ENCODE measurements at places on chromosomes 12 and 14.

DNA sequence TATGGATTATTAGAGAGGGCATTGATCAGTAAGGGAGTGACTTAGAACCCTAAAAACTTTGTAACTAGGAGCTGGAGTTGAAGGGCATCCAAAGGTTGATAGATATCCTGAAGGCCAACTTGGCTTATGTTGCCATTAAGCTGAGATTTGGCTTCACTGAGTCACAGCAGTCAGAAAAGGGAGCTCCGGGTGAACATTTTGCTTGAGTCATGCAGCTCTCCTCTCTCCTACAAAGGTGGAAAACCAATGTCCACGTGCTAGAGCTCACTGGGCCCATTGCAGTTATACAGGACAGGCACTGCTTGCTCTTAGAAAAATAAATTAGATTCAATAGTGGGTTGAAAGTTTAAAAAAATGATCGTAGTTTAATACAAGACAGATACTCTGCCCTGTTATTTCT is 87.3 kb upstream of the LRIG3 start:
- no peak for DNase-seq

GRCh38 chr12:8941691-8942478 is 7.6 kb downstream of the M6PR start:
- DNase-seq: no peak

DNA sequence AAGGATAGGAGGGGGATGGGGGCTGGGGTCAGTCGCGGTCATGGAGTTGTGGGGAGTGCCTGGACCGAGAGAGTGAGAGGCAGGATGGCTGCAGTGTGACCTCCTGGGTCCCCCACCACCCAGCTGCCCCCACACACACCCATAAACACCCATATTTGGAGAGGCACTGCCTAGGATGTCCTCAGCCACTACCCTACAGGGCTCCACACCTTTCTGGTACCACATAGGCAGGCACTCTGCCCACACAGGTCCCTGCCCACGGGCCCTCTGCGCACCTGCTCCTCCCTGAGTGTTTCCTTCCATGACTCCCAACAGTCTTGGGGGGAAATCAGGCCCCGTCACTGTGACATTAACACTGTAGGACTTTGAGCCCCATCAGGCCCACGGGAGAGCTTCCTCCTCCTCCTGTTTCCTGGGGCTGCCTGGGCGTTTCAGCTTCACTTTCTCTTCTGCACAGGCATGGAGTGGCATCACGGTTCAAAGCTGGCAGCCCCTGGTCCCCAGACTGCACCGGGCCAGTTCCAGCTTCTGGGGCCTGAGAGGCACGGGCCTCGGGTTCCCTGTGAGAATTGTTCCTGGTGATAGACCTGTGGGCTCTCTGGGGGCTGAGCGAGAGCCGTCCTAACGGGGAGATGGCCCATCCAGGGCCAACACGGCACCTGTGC is 207.0 kb upstream of the C14orf180 start:
- DNase-seq: no peak

DNA sequence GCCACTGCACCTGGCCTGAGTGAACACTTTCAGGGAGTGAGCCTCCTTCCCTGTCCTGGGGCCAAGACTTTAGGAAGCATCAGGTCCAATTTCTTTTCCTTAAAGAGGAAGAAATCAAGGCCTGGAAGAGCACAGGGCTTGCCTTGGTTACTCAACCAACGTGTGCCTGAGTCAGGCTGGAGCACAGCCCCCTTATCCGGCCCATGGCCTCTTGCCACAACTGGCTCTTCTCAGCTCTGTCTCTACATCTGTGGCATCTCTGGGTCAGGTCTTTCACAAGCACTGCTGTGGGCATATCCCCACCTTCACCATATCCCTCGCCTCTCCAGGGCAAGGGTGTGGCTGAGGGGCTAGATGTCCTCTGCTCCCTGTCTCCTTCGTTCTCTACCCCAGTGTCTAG is 6.8 kb downstream of the MYH6 start:
- no peak for DNase-seq

DNA sequence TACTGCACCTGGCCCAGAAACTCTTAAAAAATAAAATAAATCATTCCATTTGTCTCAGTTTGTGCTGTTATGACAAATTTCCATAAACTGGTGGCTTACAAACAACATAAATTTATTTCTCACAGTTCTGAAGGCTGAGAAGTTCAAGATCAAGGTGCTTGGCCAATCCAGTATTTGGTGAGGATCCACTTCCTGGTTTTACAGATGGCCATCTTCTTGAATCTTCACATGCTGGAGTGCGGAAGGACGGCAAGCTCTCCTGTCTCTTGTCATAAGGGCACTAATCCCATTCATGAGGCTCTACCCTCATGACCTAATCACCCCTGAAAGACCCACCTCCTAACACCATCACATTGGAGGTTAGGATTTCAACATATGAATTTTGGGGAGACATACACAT is 29.9 kb upstream of the MYBPC1 start:
- DNase-seq: no peak

DNA sequence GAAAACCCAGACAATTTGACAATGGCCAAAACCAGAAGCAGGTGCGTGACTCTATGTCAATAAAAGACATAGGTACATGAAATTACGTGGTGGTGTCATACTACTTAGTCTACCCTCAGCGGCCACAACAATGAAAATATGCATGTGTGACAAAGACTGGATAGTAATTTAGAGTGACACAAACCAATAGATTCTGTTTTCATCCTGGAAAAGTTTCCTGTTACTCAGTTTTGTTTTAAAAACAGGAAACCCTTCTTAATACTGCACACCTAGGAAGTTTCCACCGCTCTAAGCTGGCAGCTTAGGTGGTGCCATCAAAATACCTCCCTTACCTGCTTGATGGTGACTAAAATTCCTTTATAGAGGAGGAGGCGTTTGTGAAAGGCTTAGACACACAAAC is 15.1 kb downstream of the POU6F1 start:
- DNase-seq: no peak

- DNase-seq: no peak
Measured at GRCh38 chr14:85106506-85106905, 423.4 kb upstream of the FLRT2 start.

- no peak for DNase-seq
Measured at GRCh38 chr14:91112194-91112593, 1.7 kb upstream of the DGLUCY start.

DNA sequence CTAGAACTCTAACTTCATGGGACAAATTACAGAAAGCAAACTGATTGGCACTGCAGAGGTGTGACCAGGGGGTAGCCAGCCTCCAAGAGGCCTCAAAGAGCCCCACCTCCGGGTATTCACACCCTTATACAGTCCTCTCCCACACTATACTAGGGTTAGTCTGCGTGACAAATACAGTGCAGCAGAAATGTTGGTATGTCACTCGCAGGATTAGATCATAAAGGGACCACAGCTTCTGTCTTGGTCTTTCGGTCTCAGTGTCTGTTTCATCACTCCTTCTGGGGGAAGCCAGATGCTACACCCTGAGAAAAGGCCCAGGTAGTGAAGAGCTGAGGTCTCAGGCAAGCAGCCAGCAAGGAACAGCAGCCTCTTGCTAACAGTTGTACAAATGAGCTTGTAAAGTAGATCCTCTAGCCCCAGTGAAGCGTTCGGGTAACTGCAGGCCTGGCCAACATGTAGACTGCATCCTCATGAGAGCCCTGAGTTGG is 68.9 kb upstream of the SAV1 start:
- DNase-seq: no peak

GRCh38 chr14:87613881-87614280 is 379.1 kb downstream of the GALC start:
- DNase-seq: no peak

- no peak for DNase-seq
Measured at GRCh38 chr14:65010211-65010931, 23.7 kb downstream of the FNTB start.

DNA sequence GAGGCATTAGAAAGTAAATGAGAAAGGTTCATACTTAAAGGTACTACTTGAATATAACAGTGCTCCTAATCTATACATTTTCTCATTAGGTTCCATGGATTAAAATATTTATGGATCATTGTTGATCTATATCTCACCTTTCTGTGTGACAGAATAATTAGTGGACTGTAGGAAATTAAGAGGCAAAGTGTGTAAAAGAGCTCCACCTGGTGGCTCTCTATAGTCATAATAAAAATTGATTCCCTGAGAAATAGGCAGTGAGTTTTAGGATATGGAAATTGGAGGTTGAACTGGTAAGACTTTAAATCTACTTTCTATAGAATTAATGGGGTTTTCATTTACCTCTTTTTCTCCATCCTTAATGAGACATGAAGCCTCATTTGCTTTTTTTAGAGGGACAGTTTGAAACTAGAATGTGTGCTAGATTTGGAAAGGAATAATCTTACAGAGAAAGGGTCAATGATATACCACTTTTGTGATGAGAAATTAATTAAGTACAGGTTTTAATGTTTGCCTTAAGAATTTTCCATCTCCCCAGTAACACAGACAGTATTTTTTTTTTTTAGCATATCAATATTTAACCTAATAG is 11.8 kb upstream of the DERA start:
- DNase-seq: no peak

GRCh38 chr14:61585598-61586543 is 109.4 kb upstream of the HIF1A start:
- no peak for DNase-seq

- DNase-seq: no peak
Measured at GRCh38 chr14:77190977-77191376, 9.4 kb downstream of the TMEM63C start.

- DNase-seq: no peak
Measured at GRCh38 chr12:76755829-76756379, 8.0 kb upstream of the ZDHHC17 start.

GRCh38 chr14:33335366-33335765 is 396.7 kb downstream of the NPAS3 start:
- DNase-seq: no peak

GRCh38 chr14:104184911-104185499 is 46.6 kb downstream of the KIF26A start:
- no peak for DNase-seq
